MCF 10A (cell line): ENCODE measurements at places on chromosomes 2 and 18.

- DNase-seq = no peak
Observed at GRCh38 chr2:147547440-147547839, 297.4 kb upstream of the ACVR2A start.

DNA sequence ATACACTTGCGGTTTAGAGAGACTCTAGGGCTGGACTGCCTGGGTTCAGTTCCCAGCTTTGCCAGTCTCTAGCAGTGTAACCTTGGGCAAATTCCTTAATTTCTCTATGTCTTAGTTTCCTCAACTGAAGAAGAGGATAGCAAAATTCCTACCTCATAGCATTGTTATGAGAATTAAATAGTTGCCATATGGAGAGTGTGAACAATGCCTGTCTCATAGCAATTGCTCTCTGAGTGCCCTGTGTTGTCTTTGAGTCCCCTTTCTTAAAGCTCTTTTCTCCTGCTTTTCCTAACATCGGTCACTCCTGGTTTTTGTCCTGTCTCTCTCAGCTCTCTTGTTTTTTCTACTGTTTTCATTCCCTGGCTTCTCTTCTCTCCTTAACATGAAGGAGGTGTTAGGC, 116.8 kb upstream of the ALPP start:
- DNase-seq = no peak

DNA sequence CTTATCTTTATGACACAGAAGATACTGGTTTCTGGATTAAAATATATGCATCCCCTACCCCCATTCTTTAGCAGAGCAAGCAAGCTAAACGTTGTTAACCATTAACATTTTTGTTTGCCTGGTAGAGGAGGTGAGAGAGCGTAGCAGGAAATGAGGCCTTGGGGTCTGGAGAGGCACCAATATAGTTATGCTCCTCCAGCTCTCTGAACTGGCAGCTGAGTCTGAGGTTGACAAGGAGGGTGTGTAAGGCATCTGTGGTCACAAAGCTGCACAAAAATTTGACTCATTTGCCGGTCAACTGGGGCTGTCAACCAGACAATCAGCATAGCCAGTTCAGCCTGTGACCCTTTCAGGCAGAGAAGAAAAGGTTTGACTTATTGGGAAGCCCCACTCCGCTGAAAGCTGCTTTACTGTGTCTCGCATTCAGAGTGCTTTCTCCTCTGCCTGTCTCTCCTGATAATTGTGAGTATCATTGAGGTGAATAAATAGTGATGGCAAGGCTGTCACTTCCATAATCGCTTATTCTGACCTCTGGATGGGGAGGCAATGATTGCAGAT, 647.5 kb upstream of the SETBP1 start:
- DNase-seq = no peak

- no peak for DNase-seq
Observed at GRCh38 chr18:36950960-36951359, 122.0 kb downstream of the KIAA1328 start.

DNA sequence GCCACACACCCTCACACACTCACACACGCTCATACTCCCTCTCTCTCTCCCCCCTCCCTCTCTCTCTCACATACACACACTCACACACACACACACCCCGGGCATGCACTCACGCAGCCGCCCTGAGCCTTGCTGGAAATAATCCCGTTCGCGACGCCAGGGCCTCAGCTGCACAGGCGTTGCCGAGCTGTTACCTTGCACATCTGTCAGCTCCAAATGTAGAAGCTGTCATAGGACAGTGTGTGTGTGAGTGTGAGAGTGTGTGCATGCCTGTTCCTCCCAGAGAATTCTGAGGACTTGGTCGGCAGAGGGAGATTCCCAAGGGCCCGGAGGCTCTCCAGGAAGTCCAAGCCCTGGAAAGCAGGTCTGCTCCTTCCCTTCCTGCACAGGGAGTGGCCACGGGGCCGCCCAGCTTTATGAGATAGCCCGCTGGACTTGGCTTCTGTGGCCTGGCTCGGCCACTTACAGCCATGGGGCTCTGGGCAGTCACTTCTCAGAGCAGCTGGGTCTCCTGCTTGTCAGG, 8.6 kb downstream of the SPR start:
- no peak for DNase-seq

- no peak for DNase-seq
Observed at GRCh38 chr18:12239431-12239830, 14.7 kb upstream of the CIDEA start.

- no peak for DNase-seq
Observed at GRCh38 chr2:110874453-110875383, 142.3 kb downstream of the ACOXL start.

- DNase-seq = peak; percentile 87
Observed at GRCh38 chr2:186848873-186849578, at the start of gene ZSWIM2. ZSWIM2 (minus strand) TSS chr2:186849170; CDS start chr2:186849130, 40 bp downstream.

DNA sequence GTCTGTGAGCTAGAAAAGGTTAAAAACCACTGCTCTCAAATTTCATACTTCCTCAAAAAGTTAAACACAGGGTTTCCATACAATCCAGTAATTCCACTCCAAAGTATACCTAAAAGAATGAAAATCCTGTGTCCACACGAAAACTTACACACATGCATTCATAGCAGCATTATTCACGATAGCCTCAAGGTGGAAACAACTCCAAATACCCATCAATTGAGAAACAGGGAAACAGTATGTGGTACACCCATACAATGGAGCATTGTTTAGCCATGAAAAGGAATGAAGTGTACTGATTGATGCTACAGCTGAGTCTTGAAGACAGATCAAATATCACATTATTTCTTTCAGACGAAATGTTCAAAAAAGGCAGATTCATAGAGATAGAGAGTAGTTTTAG, 36.7 kb downstream of the UXS1 start:
- no peak for DNase-seq

DNA sequence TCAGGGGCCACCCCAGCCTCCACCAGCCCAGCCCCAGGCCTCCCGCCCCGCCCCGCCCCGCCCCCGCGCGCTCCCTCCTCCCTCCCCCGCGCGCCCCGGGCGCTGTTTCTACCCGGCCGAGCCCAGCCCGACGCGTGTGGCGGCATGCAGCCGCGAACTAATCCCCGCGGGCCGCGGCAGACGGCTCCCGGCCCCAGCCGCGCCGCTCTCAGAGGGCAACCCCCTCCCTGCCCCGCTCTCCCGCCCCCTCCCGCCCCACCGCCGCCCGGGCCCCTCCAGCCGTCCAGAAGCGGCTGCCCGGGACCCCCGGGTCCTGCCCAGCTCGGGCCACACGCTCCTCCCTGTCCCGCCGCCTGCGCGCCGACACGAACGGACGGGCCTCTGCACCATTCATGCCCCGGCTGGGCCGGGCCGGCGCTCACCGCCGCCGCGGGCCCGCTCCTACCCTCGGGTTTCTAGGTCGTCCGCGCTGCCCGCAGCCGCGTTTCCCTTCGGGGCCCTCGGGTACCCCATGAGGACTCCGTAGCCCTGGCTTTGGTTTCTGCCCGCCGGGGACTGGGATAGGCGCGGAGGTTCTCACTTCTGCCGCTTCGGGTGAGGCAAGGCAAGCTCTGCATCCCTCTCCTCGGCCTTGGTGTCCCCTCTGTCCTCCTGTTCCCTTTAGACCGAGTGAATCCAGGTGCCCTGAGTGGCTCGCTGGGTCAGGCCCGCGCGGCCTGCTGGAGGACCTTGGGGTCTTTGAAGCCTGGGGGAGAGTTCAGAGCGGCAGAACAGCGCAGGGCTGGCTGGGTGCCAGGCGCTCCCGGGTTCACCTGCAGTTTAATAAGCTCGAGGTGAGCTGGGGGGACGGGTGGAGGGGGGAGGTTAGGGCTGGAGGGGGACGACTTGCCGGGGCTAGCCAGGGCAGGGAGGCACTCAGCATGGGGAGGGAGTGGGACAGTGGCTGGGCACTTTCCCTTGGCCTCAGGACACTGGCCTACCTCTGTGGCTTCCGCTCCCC, 3.1 kb downstream of the WNT10A start:
- DNase-seq = peak; percentile 57

DNA sequence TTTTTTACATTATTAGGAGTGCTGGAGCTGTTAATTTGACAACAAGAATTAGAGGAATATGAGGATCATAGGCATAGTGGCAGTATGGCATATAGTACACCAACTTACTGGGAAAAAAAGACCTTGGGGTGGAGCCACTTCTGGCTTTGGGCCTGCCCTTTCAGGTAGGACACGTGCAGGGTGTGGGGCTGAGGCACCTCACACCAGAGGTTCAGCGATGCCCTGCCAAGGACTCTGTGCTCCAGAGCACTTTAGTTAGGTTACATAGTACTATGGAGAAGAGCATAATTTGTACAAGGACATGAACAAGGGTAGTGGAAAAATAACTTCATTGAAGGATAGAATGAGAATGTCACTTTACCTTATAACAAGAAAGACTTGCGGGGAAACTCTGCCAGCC, 77.1 kb upstream of the CD302 start:
- no peak for DNase-seq

DNA sequence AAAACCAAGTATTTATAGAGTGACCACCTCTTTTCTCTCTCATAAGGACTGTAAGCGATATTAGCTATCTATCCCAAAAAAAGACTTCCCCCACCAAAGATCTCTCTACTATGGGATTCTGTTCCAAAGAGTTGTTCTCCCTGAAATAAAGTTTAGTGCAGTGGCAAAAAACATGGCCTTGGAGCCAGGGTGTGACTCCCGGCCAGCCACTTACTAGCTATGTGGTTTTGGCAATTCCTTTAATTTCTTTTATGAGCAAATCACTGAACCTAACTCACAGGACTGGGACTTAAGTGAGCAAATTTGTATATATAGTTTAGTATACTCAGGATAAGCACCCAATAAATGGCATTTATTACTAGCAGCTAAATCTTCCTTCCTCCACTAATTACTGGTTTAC, 42.6 kb downstream of the SESTD1 start:
- DNase-seq = no peak

DNA sequence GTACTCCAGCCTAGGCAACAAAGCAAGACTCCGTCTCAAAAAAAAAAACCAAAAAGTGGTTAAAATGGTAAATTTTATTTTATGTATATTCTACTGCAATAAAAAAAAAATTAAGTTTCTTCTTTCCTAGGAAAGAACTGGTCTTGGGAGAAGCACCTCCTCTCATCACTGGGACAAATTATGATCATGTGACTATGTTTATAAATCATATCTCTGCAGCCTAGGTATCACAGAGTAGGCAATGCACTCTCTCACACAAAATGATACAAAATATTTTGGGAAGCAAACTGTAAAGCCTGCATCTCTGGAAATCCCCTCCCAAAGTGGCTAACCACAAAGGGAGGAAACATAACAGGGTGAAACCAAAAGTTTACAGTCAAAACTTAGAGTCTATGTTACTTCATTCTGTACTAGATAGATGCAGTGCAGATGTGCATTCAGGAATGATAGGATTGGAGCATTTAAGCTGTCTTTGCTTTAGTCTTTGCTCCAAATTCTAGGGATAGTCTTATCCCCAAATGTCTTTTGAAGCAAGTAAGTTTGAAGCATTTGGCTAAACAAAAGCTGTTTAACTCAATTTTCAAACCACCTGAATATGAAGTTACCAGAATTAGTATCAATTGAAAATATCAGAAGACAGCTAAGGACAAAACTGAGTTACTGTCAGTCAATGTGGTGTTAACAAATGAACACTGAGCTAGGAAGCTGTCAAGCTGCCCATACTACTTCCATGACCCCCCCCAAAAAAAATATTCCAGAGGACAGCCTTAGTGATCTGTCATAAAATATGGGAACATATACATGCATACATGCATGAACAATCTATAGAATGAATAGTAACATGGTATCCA, 21.1 kb upstream of the MALT1 start:
- no peak for DNase-seq

GRCh38 chr2:151357359-151357758, at the start of gene TNFAIP6:
TNFAIP6 (plus strand) TSS chr2:151357592; CDS start chr2:151357667, 75 bp downstream.
- DNase-seq = peak; percentile 88

DNA sequence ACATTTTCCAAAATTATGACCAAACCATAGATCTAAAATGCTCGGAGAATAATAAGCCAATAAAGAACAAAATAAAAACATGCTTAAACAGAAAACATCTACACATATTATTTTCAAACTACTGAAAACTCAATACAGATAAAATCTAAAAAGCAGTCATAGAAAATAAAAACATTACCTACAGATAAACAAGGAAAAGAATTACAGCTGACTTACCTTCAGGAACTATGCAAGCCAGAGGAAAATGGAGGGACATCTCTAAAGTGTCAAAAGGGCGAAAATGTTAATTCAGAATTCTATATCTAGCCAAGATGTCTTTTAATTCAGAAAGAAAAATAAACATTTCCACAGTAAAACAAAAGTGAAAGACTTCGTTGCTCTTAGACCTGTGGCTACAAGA, 112.9 kb upstream of the GYPC start:
- DNase-seq = peak; percentile 16

- DNase-seq = peak; percentile 52
Observed at GRCh38 chr2:238761868-238762267, 86.0 kb upstream of the TWIST2 start.

DNA sequence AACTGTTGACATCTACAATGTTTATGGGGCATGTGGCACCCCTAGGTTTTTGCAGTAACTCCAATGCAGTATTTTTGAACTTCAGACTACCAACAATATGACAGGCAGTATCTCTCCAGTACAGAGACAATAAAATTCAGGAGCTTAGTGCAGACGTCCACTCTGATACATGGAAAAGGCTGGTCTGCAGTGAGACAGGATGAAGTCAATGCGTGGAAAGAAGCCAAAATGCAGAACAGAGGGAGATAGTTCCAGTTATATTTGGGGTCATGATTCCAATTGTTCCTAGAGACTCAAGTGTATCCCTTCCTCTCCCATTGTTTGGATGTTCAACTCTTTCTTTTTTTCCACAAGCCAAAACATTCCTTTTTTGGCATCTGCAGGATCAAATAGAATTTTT, 18.7 kb upstream of the SMAD2 start:
- no peak for DNase-seq

- DNase-seq = no peak
Observed at GRCh38 chr2:443741-444140, 155.8 kb upstream of the ALKAL2 start.

DNA sequence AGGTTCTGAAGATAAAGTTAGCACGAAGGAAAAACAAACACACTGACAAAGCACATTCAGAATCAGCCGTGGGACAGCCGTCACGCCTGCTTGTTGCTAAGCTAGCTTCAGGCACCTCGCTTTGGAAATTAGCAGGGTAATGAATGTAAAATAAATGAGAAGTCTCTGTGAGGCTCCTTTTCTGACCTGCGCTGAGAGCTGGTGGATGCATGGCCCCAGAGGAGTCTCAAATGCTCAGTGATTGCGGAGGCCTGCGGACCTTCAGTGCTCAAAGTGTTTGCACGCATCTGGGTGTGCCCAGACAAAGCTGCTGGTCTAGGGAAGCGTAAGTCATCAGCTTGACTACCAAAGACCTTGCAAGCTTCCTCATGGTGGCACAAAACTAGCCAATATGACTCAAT, 50.6 kb downstream of the CD8B2 start:
- DNase-seq = no peak

GRCh38 chr2:46829231-46829995, 86.2 kb downstream of the MCFD2 start:
- no peak for DNase-seq

GRCh38 chr2:102301867-102302362, 9.4 kb upstream of the IL1RL1 start:
- peak; percentile 42 for DNase-seq
